AG04450 (cell line): ENCODE measurements at places on chromosomes 2 and 18.

- no peak for DNase-seq
Observed at GRCh38 chr2:88632569-88632968, 5.3 kb upstream of the EIF2AK3 start.

GRCh38 chr2:144405321-144405720, 114.6 kb downstream of the ZEB2 start:
- no peak for DNase-seq

GRCh38 chr2:96138179-96139145, at the start of gene ASTL:
TSS of gene ASTL (minus strand) at chr2:96138502. CDS start at chr2:96138436, 66 bp downstream.
- DNase-seq: no peak

DNA sequence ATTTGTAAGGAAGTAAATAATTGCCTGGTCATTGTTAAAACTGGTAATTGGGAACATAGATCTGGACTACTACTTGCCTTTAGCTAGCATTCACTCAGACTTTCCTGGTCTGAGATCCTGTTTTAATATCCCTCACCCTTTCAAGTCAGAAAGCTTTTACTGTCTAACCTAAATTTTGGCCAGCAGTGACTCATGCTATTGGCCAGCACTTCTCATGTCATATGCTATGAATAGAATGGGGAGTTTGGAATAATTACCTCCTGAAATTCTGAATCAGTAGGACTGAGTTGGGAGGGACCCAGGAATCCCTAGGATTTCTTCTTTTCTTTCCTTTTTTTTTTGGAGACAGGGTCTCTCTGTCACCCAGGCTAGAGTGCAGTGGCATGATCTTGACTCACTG, 19.3 kb downstream of the STK36 start:
- peak; percentile 10 for DNase-seq

- peak; percentile 55 for DNase-seq
Observed at GRCh38 chr2:44981714-44982108, 27.5 kb downstream of the SIX2 start.

- DNase-seq: no peak
Observed at GRCh38 chr2:57453945-57454344, 592.7 kb upstream of the VRK2 start.
